ENCODE measurements at places on chromosomes 7 and 10. TPM values are rescaled to one million over a fixed set of nuclear protein-coding genes. Genes with fewer than 3 reads are reported as not detected.

The OR2A1 gene
- not detected for total RNA-seq

The WIPF3 gene
- 4.5 TPM for total RNA-seq

The MMP21 gene
- 0.13 TPM for total RNA-seq

The ACSM6 gene
- total RNA-seq: not detected

The NPY4R gene
- total RNA-seq: not detected

The PKD2L1 gene
- not detected for total RNA-seq

The DPP6 gene
- total RNA-seq: 1.8 TPM

The TMEM273 gene
- 16.8 TPM for total RNA-seq

The GATAD1 gene
- total RNA-seq: 35.8 TPM

The LHFPL3 gene
- not detected for total RNA-seq

The CHST15 gene
- 39.7 TPM for total RNA-seq

The KMT2E gene
- 106 TPM for total RNA-seq

The LMBR1 gene
- 82.6 TPM for total RNA-seq

The TAC1 gene
- total RNA-seq: 2.0 TPM

The GLUD1 gene
- 162 TPM for total RNA-seq
